ENCODE measurements at places on chromosomes 6 and 20. TPM values are rescaled to one million over a fixed set of nuclear protein-coding genes. Genes with fewer than 3 reads are reported as not detected.

- DNase-seq: no peak
Observed at GRCh38 chr6:111550195-111550594, 55.5 kb downstream of the TRAF3IP2 start.

GRCh38 chr20:60877071-60877857 is 374.8 kb upstream of the CDH4 start:
- no peak for DNase-seq

GRCh38 chr20:44997668-44998067 is 31.4 kb downstream of the STK4 start:
- DNase-seq: no peak

DNA sequence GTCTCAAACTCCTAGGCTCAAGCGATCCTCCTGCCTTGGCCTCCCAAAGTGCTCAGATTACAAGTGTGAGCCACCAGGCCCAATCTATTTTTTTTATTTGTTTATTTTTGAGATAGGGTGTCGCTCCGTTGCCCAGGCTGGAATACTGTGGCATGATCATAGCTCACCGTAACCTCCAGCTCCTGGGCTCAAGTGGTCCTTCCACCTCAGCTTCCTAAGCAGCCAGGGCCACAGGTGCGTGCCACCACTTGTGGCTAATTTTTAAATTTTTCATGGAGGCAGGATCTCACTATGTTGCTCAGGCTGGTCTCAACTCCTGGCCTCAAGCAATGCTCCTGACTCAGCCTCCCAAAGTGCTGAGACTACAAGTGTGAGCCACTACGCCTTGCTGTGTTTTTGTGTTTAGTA is 9.8 kb downstream of the KIF3B start:
- DNase-seq: no peak

GRCh38 chr6:136440203-136440602 is 110.0 kb downstream of the MAP7 start:
- DNase-seq: no peak

- DNase-seq: no peak
Observed at GRCh38 chr6:44556046-44556445, 168.5 kb downstream of the CDC5L start.

The HLA-DMB gene
- 80.3 TPM for polyA plus RNA-seq

GRCh38 chr6:167678102-167679101 is 148.3 kb upstream of the AFDN start:
- no peak for DNase-seq

The MEP1A gene
- not detected for polyA plus RNA-seq

DNA sequence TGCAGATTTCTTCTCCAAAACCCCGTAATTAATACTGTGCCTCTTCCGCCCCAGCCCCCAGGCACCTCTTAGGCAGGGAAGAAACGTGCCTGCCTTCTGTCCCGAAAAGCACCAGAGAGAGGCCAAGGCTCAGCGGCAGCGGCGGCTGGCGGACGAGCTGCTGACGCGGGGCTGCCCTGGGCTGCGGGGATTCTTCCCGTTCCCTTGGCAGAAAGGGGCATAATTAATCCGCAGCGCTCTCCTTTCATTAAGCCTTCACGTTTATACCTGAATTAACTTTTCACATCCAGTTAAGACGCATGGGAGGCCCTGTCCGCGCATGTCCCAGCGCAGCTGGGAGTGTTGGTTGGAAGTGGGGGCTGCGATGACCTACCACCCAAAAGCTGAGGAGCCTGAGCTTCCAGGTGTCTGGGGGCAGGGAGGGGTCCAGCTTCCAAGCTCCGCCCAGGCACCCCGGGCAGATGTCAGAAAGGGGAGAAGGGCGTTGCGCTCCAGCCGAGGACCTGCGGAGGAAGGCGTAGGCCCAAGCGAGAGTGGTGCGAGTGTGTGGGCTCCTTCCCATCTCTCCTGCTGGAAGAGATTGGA is 167.4 kb upstream of the LRFN2 start:
- DNase-seq: no peak

The AMD1 gene
- polyA plus RNA-seq: 84.8 TPM

The SH3BGRL2 gene
- 35.8 TPM for polyA plus RNA-seq

The PTK6 gene
- 0.22 TPM for polyA plus RNA-seq

GRCh38 chr6:8100159-8100854 is 2.0 kb downstream of the EEF1E1 start:
- no peak for DNase-seq

DNA sequence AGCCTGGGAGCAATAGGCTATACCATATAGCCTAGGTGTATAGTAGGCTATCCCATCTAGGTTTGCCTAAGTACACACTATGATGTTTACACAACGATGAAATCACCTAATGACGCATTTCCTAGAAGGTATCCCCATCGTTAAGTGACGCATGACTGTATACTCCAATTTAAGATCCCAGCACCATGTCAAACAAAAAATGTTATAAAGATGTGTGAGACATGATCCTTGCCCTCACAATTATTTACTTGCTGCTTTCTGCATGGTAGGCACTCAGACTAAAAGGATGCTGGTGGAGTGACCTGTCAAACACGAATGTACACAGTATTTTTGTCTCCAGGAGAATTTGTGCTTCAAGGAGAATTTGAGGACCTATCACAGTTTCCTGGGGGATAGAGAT is 32.3 kb downstream of the SNAP25 start:
- DNase-seq: no peak

DNA sequence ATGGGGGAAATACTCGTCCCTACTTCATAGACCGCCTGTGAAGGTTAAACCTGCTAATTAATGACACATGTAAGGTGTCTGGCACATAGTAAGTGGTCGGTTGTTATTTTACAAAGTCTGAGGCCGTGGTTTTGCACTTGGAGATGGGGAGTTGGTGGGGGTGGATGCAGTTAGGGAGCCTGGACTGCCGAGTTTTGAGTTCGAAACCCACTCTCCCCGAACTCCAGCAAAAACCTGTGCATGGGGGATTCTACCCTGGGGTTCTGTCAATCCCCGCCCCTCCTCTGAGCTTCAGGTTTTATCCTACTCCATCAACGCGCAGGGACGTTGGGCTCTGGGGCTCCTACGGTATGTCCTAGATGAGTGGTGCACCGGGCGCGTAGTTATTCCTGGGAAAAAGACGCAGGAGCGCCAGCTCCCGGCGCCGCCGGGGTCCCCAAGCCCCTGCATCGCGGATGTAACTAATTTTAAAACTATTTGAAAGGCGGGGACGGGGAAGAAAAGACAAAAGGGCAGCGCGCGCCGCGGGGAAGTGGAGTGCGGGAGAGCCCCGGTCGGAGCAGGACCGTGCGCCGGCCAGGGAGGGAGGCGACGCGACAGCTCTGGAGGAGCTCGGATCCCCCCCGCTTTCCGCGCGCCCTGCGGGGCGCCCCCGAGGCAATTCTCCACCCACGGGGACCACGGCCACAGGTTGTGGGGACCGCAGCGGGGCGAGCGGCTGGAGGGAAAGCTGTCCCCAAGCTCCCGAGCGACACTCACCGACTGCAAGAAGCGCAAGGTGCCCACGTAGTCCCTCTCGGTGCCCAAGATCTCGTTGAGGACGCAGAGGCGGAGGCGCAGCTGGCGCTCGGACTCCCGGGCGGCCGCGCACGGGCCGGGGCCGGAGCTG is 672 bp downstream of the PREX1 start:
- DNase-seq: no peak

The DNMT3B gene
- 6.9 TPM for polyA plus RNA-seq

The HLA-DRB5 gene
- 15.3 TPM for polyA plus RNA-seq

The SYNJ2 gene
- 10.3 TPM for polyA plus RNA-seq

DNA sequence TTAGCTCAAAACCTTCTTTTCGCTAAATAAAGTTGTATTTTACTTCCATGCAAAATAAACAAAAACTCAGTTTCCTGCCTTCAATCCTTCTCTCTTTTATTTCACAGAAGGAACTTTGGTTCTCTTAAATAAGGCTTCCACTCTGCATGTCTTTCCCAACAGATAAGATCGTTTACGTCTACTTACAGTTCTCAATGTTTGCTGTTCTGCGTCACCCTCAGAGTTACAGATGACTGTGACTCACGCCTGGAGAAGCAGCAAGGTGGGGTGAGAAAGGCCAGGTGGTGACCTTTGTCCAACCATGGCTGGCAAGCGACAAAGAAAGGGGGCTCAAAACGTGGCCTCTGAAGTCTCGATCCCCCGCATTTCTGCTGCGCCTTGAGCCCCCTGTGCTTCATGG is 51.4 kb upstream of the RPS6KA2 start:
- no peak for DNase-seq

GRCh38 chr6:97726378-97726777 is 443.4 kb upstream of the MMS22L start:
- DNase-seq: no peak

DNA sequence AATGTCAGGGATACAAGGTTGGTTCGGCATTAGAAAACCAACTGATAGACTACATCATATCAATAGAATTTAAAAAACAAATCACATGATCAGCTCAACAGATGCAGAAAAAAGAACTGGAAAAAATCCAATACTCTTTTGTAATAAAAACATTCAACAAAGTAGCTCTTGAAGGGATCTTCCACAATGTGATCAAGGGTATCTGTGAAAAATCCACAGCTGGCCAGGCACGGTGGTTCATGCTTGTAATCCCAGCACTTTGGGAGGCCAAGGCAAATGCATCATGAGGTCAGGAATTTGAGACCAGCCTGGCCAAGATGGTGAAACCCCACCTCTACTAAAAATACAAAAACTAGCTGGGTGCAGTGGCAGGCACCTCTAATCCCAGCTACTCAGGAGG is 63.1 kb downstream of the ASCC3 start:
- no peak for DNase-seq

DNA sequence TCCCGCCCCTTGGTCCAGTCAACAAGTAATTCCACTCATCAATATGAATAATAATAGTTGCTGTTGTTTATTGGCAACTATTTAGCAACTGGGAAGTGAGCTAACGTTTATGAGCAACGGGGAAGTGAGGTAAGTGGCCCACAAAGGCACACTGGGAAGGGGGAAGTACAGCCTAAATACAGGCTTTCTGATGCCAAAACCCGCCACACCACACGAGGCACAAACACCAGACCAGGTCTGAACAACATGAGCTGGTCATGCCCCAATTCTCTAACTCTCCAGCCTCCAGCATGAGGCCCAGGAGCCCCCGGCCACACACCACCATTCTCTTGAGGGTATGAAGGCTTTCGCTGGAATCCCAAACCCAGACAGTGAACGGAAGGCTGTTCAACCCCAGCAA is 50.8 kb downstream of the PREX1 start:
- DNase-seq: no peak

The TAP1 gene
- polyA plus RNA-seq: 11.2 TPM

DNA sequence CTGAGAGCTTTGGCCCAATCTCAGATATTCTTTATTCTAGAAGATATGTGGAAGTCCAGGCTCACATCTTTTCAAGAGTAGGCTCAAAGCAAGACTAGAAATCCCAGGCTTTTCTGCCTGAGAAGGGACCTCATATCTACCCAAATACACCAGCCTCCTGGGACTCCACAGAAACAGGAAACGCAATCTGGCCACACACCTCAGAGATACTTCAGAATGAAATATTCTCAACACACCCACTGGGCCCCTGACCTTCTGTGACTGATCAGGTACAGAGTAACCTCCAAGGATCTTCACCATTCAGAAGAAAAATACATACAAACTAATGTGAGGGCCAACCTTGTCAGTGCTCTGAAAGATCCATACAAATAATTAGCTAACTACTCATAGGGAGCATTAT is 183.2 kb downstream of the HIVEP2 start:
- DNase-seq: no peak

The CFAP61 gene
- polyA plus RNA-seq: 4.0 TPM

DNA sequence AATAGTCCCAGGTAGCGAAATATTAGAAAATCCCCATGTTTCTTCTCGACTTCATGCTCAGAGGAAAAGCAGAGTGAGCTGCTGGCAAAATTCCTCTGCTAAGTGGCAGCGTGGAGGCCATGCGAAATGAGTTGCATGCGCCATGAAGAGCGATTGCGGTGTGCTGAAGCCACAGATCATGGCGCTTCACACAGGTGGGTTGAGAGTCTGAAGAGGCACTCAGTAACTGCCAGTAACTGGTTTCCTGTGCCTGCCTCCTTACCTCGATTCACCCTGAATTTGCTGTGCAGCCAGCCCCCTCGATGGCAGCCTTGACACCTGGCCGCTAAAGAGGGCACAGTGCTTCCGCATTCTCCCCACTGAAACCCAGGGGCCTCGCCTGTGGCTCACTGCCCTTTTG is 301.5 kb downstream of the NRN1 start:
- no peak for DNase-seq

GRCh38 chr6:111689946-111690345 is 84.3 kb upstream of the TRAF3IP2 start:
- DNase-seq: no peak

The CALHM5 gene
- polyA plus RNA-seq: 3.3 TPM

DNA sequence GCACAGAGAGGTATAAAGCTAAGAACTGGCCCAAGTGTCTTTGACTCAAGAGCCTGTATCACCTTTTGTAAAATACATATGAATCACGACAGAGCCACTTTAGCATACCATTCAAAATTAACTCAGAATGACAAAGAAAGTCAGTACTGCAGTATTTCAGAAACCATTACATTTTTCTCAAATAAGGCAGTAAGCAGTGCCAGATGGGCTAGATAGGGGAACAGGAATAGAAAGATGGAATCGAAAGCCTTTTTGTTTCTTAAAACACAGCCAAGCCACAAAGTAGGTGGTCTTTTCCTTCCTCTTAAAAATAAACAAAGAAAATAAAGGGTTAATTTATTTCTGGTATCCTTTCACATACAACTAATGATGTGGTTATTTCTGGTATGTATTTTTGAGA is 10.3 kb downstream of the CLDN20 start:
- DNase-seq: no peak

The HACE1 gene
- 20.8 TPM for polyA plus RNA-seq

The ID4 gene
- polyA plus RNA-seq: 165 TPM

The CTAGE9 gene
- not detected for polyA plus RNA-seq

- DNase-seq: no peak
Observed at GRCh38 chr20:17614812-17615644, 45.2 kb downstream of the DSTN start.
